ENCODE measurements at places on chromosomes 13 and 19.

DNA sequence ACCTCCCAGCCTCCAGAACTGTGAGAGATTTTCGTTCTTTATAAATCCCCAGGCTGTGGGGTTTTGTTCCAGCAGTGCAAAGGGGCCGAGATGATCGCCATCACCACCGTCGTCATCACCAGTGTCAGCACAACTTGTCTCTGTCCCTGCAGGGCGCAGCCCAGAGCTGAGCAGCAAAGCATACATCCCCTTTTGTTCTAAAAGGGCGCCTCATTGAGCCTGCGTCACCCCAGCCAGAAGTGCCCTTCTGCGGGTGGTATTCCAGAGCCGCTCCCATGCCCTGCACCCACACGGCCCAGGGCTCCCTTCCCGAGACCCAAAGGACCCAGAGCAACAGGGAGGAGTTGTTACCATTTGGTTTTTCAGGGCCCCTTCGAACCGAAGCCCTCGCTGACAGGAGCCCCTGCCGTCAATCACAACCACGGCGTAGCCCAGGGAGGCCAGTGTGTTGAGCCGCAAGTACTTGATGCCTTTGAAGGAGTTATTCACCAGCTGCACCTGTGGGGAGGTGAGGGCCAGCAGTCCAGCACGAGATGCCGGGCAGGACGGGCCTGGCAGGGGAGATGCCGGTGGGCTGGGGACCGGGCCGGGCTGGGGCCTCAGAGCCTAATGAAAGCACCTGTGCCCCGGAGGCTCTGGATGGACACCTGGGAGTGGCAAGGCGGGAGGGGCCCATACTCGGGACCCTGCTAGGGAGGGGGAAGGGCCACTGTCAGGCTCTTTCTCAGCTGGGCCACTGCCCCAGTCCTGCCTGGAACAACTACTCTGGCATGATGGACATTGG is 14.4 kb upstream of the MYDGF start:
- no peak for DNase-seq

- DNase-seq, result no peak
Observed at GRCh38 chr13:90272356-90272755, 1075.1 kb upstream of the MIR17HG start.

DNA sequence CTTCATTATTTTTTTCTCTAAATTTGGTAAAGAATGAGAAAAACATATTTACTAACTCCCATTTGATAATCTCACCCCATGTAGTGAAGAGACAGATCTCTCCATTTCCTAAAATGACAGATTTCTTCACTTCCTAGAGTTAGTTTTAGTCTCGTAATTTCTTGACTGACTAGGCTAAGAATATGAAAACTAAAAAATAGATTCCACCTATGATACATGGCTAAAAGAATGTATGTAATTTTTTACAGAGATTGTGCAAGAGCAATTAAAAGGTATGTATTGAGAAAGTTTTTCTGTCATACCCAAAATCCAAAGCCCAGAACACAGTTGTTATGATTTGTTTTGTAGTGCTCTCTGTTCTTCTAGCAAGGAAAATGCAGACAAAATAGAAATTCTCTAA is 9.5 kb downstream of the NALCN start:
- DNase-seq, result no peak

DNA sequence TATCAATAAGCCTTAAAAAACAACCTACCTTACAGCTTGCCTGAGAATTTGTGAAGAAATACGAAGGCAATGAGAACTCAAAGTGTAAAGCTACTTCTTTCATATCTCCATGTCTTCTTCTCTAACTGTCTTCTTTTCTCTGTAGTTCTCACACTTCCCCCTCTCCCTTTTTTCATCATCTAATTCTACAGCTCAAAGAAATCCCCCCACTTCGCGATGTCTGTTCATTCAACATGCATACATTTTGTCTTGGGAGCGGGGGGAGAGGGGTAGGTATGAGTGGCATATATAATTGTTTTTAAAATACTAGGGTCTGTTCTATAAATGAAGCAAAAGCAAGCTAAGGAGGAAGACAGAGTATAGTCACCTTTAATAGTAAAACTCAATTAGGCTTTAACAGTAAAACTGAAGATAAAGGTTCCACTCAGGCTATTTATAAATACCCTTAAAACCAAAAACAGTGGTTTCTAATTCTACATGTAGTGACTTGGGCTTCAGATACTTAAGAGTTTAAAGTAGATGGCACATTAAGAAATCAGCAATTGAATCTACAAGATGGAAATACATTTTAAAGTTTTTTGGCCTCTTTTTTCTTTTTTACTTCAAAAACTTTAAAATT is 106.9 kb downstream of the KLF12 start:
- no peak for DNase-seq

DNA sequence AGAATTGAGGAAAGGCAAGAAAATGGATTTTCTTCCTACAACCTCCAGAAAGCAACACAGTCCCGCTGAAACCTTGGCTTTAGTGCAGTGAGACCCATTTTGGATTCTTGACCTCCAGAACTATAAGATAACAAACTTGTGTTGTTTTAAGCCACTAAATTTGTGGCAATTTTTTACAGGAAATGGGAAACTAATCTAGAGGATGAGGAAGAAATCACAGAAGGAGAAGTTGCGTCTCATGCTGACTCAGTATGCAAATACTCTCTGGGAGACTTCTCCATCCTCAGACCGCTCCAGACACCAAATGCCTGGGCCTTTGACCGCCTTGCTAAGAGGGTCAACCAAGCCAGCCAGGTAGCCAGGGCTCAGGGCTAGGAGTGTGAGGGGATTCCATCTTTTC is 13.1 kb upstream of the CEACAM16 start:
- no peak for DNase-seq

DNA sequence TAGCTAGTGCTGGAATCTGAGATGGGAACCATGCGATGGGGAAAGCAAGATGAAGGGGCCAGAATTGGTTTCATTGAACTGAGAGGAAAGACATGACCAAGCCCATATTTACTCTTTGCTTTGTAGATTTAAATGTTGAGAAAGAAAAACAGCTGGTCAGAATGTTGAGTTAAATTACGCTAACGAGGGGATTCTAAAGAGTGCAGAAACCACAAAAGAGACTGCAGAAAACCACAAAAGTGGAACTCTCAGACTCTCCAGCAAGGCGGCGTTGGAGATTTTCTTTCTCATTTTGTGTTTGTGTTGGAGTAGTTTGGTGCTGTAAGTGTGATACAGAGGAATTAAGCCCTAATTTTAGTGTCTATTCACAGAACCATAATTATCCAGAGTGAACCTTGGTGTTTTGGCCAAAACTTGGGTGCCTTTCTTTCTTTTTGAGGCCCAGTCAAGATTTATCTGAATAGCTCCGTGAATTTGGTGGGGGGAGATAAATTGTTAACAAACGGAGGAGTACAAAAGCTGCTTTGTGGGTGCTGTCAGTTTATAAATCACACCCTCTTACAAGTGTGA is 26.3 kb downstream of the SAE1 start:
- DNase-seq, result no peak

Data from stimulated activated CD4-positive, alpha-beta T cell treated with anti-CD3 and anti-CD28 coated beads, TNF-alpha, amount 100 ng/mL, for 1 hour (primary cell).